ENCODE measurements at places on chromosomes 2 and 18.

DNA sequence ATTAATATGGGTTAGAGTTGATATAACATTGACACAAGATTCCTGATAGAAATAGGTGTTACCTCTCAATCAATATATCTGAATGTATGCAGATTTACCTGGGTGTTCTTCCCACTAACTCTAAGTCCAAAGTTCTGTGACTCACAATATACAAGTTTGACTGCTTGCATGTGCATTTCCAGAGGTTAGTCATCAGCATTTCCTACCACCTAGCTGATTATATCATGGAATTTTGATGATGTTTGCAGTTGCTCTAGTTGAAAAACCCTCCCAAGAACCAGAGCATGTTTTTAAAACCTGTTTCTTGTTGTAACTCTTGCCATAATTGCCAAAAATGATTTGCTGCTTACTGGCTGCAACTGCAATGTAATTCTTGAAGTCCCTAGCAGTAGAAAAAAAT, 15.0 kb upstream of the DSG1 start:
- DNase-seq = no peak

DNA sequence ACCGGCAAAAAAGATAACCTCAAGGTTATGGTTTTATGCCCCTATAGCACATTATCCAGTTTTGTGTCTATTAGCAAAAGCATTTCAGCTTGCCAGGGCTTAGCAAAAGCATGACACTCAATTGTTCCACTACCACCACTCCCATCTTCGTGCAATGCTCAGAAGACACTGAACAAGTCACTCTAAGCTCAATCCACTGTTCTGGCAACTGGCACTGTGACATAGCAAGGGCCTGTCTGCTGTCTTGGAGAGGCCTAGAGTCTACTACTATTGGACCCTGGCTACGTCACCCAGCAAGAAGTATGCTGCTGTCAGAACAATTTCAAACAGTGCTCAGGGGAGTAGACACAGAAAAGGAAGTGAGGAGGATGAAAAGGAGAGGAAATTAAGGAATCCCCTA, 103.5 kb upstream of the PPP1CB start:
- peak; percentile 81 for DNase-seq

DNA sequence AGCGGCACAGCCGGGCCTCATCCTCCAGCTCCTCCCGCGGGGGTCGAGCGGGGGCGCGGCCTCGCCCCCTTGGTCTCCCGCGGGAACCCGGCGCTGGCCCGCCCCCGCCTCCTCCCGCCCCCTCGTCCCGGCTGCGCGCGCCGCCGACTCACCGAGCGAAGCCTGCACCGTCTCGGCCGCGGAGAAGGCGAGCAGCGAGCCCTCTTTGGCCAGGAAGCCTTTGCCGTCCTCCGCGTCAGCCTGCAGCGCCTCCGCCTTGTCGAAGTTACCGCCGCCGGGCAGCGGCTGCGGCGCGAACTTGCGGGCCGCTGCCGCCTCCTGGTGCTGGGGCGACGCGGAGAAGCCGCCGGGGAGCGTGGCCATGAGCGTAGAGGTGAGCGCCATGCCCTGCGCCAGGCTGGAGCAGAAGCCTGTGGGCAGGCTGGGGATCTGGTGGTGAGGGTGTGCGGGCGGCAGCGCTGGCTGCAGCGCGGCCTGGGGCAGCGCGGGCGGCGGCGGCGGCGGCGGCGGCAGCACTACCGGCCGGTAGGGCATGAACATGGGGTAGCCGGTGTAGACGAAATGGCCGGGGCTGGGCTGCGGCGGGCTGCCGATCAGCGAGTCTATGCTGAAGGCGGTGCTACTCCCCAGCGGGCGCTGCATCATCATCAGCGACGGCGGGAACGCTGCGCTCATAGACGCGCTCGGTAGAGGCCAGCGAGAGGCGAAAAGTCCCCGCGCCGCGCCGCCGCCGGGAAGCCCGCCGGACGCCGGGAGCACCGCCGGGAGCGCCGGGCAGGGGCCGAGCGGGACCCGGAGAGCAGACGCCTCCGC, 683 bp downstream of the GBX2 start:
- peak; percentile 47 for DNase-seq

DNA sequence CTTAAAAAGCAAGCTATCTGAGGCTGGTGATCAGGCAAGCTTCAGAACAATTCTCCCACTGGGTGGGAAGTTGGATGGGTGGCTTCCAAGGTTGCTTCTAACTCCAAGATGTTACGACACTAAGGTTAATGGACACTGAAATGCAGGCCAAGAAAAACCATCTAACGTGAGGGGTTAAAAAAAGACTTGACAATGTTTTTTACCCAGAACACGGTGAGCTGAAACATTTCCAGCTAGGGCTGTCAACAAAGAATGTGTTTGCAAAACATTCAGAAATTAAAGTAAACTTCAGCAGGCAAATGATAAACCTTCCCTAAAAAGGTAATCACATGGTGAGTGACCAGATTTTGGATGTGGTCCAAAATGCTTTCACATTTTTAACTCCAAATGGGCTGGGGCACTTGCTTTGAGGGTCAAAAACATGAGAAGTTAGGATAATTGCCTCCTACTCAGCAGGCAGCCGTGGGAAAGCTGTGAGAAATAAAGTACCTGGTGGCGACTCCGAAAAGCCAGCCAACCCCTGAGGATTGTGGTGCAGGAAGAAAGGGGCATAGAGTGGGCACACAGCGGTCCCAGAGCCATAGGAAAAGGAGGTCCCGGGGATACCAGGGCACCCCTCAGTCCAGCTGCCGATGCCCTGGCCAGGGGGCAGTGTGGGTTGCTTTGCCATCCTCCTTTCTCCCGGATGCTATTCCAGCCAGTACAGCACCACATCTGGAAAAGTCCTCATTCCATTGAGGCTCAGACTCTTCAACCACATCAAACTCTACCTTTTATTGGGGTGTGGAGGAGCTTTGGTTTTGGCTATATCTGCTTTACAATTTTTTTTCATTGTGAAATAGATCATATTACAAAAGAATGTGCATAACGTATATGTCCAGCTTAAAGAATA, 90.0 kb upstream of the ATL2 start:
- DNase-seq = no peak

DNA sequence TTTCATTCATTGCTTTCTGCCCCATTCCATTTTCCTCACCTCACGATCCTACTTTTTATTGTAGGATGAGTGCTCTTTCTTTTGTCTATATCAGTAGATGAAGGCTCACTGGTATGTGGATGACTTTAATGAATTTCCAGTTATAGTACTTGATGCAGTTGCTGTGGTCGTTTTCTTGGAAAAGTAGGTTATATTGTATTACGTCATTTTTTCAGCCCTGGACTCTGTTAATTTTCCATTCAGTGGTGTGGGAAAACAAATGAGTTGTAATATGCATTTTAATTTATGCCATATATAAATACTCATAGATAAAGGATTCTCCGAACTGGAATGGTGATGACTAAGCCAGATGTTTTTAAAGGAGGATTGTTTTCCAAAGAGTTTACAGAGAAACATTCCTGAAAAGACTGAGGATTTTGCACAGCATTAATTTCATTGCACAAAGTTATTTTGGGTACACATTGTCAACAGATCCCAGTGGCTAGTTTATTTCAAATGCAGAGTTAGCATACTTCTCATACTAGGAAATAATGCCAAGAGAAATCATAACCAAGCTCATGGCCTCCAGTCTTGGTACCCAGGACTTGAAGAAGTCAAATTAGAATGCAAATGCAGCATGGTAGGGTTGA, 189.7 kb downstream of the PAX3 start:
- no peak for DNase-seq

DNA sequence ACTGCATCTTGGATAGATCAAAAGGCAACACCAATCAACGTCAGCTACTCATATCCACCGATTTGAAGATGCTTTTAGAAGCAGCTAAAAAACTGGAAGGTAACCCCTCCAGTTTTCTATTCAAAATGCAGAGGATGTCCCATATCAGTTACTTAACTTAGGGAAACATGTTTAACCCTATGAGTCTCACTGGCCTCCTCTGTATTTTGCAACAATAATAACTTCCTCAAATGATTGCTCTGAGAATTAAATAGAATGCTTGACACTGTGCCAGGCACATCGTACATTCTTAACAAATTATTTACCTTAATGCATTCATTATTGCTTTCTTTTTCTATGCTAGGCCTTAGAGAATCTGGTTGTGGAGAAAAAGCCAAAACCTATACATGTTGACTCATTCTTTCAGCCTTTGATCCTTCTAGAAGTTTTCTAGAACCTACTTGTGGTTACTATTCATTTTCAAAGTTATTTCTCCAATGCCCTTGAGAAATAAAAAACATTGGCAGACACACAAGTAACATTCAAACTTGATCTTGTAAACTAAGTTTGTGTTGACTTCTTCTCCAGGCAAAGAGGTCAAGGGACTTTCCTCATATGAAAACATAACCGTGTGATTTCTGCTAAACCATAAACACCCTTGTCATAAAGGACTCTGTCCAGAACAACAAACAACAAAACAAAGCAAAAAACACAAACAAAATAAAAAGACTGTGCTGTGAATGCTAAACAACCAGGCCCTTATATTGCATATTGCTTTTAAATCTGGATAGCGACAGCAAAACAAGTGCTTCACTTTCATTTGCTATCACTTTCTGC, 4.6 kb downstream of the DOCK10 start:
- no peak for DNase-seq

GRCh38 chr2:172280571-172281361, 146.6 kb upstream of the ITGA6 start:
- DNase-seq = no peak

GRCh38 chr18:41989508-41989907, 34.5 kb downstream of the PIK3C3 start:
- DNase-seq = no peak

DNA sequence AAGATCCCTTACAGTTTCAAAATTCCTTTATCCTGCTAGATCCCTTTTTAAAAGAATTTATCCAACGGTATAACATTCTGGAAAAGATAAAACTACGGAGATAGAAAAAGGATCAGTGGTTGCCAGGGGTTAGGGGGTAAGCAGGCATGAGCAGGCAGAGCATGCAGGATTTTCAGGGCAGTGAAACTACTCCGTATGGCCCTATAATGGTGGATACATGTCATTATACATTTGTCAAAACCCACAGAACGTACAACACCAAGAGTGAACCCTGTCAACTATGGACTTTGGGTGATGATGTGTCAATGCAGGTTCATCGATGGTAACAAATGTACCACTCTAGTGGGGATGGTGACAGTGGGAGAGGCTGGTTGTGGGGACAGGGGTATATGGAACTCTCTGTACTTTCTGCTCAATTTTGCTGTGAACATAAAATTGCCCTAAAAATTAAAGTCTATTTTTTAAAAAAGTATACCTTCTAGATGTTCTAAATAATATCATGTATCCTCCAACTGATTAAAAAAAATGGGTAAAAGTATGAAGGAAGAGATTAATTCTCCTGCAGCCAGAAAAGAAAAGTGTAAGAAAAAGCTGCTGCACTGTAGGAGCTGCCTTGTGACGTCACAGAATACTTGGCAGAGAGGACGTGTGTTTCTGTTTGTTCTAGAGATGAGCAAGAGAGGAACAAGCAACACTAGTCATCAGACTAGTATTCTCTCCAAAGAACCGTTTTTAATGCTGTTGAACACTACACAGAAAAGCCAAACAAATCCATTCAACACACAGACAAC, 23.6 kb downstream of the ANKRD44 start:
- no peak for DNase-seq

- DNase-seq = no peak
These were observed 31.9 kb upstream of the ATP6V1B1 start for GRCh38 chr2:70903641-70904340.

DNA sequence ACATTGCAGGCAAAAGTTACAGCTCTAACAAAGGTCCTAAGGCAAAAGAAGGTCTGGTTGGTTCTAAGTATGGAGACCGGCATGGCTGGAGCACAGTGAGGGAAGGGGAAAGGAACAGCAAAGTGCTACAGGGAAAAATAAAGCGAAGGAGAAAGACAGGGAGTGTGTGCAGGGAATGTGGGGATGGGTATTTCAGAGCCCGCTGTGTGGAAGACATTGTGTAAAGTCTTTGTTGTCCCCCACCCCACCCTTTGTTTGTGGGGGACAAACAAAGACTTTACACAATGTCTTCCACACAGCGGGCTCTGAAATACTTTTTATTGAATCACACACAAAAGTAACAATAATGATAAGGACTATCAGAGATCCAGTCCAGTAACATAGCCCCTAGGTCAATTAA, 28.9 kb upstream of the C2orf15 start:
- DNase-seq = no peak

DNA sequence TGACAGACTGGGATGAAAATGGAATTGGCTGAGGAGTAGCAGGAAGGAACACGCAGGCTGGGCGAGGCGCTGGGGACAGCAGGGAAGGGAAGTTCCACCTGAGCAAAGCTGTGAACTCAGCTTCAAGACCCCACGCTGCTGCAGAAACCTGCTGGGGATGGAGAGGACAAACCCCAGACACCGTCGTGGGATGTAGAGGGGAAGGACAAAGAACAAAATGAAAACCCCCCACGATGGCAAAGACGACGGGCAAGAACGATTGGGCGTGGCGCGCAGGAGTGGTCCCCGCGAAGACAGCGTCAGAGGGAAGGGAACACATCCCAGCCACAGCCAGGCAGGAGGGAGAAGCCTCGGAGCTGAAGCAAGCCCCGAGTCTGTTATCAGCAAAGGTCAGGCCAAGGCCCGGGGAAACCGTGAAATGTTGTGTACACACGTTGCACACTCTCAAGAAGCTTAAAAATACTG, 222.9 kb downstream of the NDUFA10 start:
- DNase-seq = peak; percentile 46

DNA sequence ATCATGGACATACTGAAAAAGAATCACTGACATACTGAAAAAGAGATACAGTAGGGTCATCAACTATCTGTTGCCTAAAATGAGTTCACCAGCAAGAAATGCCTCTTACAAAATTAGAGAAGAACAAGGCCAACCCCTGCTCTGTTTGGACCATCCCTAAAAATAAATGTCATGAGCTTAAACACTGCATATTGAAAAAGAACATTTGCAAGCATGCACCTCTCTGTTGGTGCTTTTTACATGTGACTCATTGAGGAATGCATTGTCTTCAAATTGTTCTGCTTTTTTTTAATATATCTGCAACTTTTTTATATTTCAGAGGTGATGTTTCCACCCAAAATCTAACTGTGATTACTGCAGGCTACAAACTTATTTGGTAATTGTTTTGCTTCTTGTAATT, 233.9 kb upstream of the LRATD1 start:
- DNase-seq = no peak

- DNase-seq = no peak
These were observed 454.0 kb downstream of the PIK3C3 start for GRCh38 chr18:42409005-42409404.

GRCh38 chr2:60485055-60485454, 68.4 kb downstream of the BCL11A start:
- DNase-seq = no peak

- no peak for DNase-seq
These were observed 92.3 kb upstream of the PKDCC start for GRCh38 chr2:41955316-41956043.

DNA sequence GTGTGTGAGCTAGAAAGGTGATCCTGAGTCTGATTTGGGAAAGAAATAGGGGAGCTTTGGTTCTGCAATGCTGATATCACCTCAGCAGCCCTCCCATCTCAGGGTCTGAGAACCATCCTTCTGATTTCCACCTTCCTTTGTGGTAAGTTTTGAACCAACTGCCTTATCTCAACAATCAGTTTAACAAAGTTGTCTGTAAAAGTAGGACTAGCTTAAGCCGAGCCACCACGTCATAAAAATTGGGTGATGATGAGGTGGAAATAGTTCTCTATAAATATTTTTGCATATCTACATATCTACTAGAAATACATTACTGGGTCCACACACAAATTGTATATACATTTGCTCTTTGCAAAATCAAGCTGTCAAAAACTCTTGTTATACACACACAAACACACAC, 1.1 kb downstream of the SULT1C4 start:
- no peak for DNase-seq
